ENCODE measurements at places on chromosomes 16 and 17.

GRCh38 chr17:77474292-77474988 is 333.7 kb downstream of the SEC14L1 start:
- DNase-seq, result no peak

- DNase-seq, result no peak
Measured at GRCh38 chr17:68531252-68531651, 19.0 kb downstream of the PRKAR1A start.

GRCh38 chr16:89337965-89338364 is 120.5 kb downstream of the ZNF778 start:
- DNase-seq, result no peak

DNA sequence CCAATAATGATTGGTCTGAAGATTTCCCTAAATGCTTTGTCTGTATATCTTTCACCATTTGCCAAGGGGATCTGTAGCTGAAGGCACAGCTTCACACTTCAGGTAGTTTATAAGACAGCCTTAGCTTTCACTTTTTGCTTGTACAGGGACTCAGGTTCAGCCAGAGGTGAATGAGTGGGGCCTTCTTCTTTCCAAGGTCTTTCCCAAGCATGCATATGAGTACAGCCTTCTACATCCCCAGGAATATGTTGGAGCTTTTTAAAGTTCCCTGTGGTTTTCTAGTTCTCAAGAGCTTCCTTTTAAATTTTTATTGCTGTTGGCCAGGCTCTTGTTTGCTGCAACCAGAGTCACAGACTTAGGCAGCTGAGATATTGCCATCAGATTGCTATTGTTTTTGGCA is 17.9 kb upstream of the SPDYE4 start:
- no peak for DNase-seq

DNA sequence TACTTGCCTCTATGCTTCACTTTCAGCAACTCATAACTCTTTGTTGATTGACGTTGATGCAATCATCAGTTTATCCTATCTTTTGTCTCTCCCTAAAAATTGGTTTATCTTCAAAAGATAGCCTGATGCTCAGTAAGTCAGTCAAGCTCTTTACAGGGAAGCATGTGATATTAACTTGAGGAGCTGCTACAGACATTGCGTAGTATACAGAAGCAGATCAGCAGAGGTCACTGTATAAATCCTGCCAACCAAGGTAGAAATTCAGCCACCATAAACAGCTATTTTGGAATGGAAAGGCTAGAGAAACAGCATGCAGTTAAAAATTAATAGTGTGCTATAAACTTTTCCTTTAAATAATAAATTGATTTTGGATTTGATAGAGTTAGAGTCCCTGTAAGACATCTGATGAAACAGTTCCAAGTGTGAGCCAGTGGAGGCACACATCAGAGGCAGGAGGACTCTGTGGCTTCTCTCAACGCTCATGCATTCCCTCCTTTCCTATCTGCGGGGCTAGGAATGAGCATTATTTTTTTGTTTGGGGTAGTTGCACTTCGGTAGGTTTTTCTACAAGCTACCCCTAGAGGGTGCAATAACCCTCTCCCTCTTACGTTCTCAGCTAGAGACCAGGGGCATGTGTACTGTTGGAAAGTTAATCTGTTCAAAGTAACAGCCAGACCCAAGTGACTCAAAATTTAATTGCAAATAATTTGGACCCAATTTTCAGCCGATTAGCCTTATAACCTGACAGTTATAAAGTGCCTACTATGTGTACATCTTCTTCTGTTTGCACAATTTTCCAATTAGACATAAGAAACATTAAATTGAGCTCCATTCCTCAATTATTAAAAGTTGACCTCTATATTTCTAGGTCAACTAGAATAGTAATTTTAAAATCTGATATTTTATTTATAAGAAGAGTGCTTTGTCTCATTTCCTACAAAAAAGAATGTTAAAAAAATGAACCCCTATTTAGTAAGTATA is 647.7 kb upstream of the SOX9 start:
- DNase-seq, result no peak

DNA sequence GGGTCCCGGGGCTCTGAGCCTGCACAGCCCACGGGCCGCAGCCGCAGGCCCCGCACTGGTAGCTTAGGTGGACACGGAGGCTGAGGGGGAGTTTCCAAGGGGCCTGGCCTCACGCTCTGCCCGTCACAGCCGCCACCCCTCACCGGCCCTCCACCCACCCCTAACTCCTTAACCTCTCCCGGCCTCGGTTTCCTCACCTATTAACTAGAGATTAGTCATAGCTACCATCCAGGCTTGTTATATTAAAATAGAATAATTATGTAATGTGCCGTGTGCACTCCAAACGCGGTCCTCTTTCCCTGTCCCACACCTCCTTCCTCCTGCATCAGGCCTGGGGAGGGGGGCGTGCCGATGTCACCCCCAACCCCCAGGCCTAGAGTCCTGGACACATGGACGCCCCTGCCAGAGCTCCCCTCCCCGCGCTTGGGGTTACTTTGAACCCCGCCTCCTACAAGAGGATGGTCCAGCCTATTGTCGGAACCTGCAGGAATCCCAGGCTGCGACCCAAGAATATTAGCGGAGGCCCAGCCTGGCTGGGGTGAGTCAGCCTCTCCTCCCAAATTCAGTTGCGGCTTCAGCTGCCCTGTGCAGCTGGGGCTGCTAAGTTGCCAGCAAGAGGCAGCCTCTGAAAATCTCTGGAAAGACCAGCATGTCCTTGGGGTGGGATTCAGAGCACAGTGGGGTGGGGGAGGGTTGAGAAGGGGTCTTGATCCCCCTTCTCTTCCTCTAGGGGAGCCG is 17.3 kb downstream of the SOCS3 start:
- DNase-seq, result no peak

DNA sequence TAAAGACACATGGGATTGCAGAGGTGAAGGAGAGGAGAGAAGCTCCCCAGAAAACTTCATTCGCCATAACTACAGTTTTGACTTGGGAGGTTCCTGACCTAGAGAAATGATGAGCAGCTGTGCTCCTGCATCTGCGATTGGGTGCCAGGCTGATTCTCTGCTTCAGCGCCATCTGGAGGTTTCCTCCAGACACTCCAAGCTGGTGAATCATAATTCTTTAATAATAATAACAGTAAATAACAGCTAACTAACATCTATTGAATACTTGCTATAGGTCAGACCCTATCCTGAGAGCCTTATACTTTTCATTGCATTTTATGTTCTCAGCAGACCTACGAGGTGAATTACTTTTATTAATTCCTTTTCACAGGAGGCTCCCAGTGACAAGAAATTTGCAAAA is 575.8 kb downstream of the TOX3 start:
- no peak for DNase-seq

GRCh38 chr16:4392382-4393239 is 21.0 kb downstream of the VASN start:
- no peak for DNase-seq

DNA sequence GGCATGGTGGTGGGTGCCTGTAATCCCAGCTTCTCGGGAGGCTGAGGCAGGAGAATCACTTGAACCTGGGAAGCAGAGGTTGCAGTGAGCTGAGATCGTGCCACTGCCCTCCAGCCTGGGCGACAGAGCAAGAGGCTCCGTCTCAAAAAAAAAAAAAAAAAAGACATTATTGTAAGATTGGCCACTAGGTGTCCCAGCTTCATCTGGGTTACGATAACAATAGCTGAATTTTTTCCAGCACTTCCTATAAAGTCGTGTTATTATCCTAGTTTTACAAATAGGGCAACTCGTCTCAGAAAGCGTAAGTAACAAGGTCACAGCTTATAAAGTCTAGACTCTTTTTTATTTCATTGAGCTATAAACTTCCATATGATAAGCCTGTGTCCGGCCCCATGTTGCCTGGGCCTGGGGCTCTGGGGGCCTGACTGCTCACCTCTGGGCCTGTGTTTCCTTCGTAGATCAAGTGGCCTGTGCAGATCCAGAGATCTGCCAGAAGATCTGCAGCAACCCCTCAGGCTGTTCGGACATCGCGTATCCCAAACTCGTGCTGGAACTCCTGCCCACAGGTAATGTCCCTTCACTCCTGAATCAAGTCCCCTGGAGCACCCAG is 60.5 kb downstream of the SLC5A11 start:
- DNase-seq, result no peak
